GM23248 (cell line): ENCODE measurements at places on chromosomes 6 and 20.

GRCh38 chr6:15668918-15669317 lies 6.1 kb upstream of the DTNBP1 start:
- DNase-seq = no peak

DNA sequence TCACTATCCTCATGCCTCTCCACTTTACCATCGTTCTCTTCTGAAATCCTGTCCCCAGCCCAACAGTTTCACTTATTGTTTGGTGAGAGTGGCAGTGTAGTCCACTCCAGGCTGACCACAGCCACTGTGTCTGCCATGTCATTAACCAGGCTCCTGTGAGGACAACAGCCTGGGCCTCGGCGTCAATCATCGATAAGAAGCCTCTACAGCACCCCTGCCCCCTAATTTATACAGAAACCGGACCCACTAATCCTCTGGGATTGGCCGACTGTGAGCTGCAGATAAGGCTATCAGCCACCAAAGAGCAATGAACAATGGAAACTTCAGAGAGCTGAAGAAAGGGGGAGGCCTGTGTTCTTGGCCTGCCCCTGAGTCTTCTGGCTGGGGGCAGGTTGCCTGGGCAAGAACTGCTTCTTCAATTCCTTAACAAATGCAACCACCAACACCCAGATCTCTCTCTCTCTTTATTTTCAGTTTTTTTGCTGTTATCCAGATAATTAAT lies 3.4 kb downstream of the EGFL8 start:
- no peak for DNase-seq

DNA sequence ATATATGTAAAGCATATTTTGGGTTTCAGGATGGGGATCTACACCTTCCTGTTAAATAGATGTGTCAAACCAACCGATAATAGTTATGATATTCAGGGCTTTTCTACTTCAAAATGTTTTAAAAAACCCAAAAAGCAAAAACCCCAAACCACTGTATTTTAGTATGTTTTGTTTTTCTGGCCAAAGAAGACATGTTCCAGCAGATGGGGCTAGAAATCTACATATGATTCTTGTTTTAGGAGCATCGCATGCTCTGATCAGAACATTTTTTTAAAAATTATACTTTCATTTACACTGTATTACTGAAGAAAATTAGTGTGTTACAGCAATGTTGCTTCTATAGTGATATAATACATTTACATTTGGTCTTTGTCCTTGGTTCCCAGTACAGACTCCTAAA lies 11.0 kb downstream of the RMND1 start:
- peak; percentile 63 for DNase-seq

GRCh38 chr6:151497905-151498304 lies 4.1 kb downstream of the CCDC170 start:
- DNase-seq = no peak

DNA sequence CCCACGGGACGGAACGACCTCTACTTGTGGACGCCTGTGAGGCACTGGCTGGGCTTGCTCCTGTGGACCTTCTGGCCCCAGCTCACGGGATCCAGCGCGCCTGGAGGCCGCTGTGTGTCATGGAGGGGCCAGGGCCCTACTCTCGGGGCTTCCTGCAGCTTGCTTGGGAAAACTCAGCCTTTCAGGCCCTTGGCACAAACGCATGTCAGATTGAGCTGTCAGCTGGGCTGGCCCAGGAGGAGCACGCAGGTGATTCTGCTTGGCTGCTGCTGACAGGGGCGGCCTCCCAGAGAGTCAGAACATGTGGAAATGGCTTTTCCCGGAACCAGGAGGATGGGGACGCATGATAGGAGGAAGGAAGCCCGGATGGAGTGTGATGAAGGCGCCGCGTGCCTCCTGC lies 39.7 kb downstream of the TMEM181 start:
- no peak for DNase-seq
